Occipital lobe (tissue), 3 donors: ENCODE measurements at places on chromosomes 1 and 21.

DNA sequence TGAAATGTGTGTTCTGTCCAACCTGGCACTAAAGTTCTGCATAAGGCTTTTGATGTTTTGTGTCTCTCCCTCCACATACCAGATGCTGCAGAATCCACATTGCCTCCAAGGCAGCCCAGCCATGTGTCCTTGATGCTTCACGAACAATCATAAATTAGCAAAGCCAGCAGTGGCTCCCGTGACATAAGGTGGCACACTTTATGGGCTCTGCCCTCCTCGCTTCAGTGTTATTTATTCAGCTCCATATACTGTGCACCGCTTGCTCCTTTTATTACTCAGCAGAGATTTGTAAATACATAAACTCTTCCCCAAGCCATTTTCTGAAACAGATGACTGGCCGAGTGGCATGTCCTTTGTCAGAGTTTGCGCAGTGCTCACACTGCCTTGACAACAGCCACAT, 112.8 kb upstream of the SLC35F3 start:
- DNase-seq = no peak

DNA sequence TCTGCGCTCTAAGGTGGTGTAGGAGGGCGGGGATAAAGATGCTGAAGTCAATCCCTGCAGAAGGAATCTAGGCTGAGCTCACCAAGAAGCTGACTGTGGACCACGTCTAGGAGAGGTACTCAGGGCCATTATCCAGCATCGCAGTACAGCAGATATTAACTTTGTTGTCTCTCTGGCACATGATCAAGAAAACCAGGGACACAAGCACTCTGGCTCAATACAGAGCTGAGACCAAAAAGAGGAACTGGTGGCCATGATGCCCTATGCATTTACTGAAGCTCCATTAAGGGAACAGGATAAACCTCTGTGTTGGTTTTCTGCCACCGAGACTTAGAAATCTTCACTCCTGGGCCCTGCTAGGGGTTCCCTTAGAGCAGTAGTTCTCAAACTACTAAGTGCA, 38.0 kb upstream of the ANGPTL7 start:
- no peak for DNase-seq

- DNase-seq = no peak
Measured at GRCh38 chr1:183761871-183762270, 43.0 kb upstream of the RGL1 start.

GRCh38 chr1:204087181-204087892, 14.4 kb downstream of the SOX13 start:
- no peak for DNase-seq

DNA sequence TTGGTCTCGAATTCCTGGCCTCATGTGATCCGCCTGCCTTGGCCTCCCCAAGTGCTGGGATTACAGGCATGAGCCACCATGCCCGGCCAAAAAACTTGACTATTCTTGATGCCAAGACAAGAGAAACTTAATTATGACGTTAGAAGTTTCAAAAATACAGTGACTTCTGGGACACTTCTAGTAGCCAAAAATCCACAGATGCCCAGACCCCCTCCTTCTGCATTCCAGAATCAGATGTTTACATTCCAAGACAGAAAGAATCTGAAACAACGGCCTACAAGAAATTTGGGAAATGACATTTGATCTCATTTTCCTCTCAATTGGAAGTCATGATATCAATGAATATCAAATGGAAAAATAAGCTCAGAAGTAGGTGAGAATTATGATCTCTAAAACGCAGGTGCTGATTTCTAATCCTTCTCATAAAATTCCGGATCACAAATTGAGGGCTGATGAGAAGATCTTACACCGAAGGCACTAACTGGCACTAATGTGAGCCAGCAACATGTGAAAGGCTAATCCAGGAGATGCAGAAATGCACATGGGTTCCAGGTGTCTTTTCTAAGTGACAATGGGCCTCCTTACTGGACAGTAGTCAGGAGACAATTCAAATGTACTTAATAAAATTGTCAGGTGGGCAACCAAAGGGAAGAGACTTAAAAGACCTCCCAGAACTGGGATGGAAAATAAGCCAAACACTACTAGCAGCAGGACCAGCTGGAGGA, 5.5 kb downstream of the RAB29 start:
- no peak for DNase-seq

- no peak for DNase-seq
Measured at GRCh38 chr1:169361281-169361680, 6.3 kb downstream of the NME7 start.
